Activated CD4-positive, alpha-beta T cell treated with anti-CD3 and anti-CD28 coated beads for 4 hours (primary cell): ENCODE measurements at places on chromosomes 16 and 17.

GRCh38 chr17:45440161-45440778 lies 7.6 kb upstream of the ARHGAP27 start:
- DNase-seq: no peak

GRCh38 chr16:46748775-46749705 lies 896 bp upstream of the MYLK3 start:
- DNase-seq: no peak

DNA sequence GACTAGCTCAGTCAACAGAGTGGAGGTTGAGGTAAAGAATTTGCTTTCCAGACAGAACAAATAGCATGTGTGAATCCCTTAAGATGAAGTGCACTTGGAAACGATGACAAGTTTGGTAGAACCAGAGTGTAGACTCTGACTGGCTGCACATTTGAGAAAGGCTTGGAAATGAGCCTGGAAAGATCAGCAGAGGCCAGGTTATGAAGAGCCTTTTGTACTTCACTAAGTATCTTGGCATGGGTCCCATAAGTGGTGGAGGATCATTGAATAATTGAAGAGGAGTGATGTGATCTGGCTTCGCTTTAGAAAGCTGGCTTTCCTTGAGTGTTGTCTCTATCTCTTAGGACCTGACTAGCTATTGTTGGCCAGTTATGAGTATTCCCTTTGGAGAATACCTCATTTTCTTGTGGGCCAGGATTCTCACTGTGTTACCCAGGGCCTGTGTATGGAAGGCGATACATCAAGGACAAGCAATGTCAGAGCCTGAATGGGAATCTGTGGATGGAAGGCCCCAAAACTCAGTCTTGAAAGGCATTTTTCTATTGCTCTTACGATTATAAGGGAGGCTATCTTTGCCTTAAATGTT lies 329.8 kb downstream of the UTP18 start:
- no peak for DNase-seq

- no peak for DNase-seq
Measured at GRCh38 chr16:86502856-86503748, 7.2 kb upstream of the FOXF1 start.

DNA sequence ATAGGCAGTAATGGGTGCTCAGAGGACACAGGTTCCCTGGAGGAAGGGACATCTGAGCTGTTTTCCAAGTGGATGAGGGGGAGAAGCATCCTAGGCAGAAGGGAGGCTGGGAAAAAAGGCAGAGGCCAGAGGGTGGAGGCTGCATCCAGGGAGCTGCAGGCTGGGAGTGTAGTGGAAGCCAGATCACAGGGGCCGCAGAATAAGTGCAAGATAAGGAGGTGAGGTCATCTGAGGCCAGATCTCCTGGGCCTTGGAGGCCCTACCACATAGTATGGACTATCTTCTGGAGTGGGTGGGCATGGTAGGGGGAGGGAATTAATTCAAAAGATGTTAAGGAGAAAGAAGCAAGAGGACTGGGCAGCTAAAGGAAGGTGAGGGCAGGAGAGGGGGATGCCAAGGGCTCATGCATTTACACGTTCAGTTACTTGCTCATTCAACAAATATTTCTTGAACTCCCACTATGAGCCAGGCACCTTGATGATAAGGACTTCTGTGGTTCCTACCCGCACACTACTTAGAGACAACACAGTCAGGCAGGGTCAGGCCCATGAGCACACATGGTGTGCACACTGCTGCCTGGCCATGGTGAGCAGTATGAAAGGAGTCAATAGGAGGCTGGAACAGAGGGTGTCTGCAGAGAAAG lies 2.4 kb upstream of the RIPOR1 start:
- DNase-seq: no peak

- DNase-seq: no peak
Measured at GRCh38 chr17:17419166-17419565, 57.6 kb upstream of the MED9 start.

DNA sequence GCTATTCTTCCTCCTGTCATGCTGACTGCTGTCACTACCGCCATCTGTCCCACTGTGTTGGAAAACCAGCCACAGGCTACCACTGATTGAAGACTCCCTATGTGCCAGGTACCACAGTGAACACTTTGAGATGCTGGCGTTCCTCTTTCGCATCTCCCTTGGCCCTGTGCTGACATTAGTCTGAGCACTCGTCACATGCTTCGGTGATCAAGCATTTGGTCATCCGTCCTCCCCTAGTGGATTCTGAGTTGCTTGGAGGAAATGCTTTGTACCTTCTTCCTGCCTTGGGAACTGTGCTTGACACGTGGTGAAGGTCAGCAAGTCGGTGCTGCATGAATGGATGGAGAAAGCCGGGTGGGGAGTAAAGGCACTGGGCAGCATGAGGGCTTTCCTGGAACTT lies 260.1 kb downstream of the SNX29 start:
- no peak for DNase-seq

DNA sequence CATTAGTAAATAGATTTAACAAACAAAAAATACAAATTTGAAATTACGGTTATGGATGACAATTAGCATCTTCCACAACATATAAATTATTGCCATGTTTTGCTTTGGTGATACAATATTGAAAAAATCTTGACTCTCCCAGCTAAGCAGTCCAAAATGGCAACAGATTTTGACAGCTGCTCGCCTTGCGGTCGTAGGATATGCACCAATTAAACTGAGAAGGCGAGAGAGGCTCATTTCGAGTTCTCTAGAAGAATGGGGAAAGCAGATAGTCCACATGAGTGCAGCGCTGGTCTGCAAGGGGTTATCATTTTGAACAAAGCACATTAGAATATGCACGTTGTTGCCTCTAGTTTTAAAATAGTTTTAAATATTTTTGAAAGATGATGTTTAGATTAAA lies 55.3 kb downstream of the AKAP1 start:
- no peak for DNase-seq

GRCh38 chr16:12220766-12221165 lies 244.2 kb downstream of the SNX29 start:
- no peak for DNase-seq

- DNase-seq: no peak
Measured at GRCh38 chr16:84314373-84314772, 19.7 kb downstream of the WFDC1 start.

DNA sequence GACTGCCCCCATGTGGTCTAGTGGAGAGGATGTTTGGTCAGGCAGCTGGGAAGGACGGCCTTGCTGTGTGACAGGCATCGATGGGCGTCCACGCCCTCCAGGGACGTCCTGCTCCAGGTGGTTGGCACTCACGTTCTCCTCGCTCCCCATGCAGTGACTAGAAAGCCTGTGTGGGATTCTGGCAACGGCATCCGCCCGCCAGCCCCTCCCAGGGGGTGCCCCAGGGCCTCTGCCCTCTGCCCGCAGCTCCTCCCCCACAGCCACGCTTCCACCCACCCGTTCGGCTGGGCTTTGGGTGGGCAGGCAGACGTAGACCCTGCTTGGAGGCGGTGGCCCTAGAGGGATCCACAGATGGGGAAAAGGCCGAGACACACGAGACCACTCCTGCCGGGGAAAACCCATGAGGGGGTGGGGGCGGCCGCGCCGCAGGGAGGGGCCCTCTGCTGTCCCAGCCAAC lies 4.7 kb upstream of the IL17C start:
- peak; percentile 44 for DNase-seq

- DNase-seq: no peak
Measured at GRCh38 chr17:32801641-32802040, 75.3 kb downstream of the MYO1D start.

GRCh38 chr16:72658888-72659717 lies 388.8 kb downstream of the ZFHX3 start:
- DNase-seq: no peak

GRCh38 chr16:21163576-21163975 lies 5.1 kb downstream of the LDAF1 start:
- no peak for DNase-seq

DNA sequence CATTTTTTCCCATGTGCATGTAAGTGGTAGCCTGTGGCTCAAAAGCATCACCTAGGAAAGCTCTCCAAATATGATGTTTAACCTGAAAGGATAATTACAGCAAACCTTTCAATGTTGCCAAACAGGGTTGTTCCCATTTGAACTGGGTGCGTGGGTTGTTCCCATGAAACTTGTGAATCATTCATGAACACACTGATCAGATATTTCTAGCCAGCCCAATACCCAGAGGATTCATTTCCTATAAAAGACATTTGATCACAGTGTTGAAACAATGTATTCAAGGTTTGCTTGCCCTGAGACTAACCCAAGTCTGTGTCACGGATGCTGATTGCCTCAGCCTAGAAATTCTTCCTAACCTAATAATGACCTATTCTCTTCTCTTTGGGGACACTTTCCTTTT lies 12.9 kb downstream of the KRT39 start:
- DNase-seq: no peak

GRCh38 chr16:77987810-77988209 lies 34.5 kb upstream of the CLEC3A start:
- no peak for DNase-seq

DNA sequence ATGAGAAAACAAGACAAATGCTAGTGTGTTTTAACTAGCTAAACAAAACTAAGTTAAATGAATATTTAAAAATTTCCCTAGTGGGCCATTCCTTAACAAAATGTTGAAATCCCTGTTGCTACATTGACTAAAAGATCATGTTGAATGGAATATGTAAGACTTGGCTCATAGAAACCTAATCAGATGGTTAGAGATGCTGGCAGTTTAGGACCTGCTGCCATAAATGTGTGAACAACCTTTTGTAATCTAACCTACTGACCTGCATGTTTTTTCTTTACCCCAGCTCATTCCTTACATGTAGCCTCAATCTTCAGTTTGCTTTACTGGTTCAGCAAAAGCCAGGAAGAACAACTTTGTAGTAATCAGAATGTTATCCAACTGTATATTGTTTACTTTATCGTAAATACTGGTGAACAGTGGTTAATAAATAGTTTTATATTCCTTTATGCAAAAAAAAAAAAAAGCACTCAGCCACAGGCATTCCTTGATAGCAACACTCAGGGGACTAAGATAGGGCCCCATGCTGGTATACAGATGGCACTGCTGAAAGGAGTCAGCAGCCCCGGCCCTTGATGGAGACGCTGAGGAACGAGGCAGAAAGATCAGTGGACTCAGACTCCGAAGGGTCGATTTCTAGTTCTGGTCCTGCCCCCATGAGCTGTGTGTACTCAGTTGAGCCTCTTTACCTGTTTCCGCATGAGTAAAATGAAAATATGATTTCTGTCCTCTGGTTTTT lies 78.2 kb downstream of the MARF1 start:
- no peak for DNase-seq

- DNase-seq: no peak
Measured at GRCh38 chr17:42695500-42695899, 13.2 kb downstream of the CNTNAP1 start.

DNA sequence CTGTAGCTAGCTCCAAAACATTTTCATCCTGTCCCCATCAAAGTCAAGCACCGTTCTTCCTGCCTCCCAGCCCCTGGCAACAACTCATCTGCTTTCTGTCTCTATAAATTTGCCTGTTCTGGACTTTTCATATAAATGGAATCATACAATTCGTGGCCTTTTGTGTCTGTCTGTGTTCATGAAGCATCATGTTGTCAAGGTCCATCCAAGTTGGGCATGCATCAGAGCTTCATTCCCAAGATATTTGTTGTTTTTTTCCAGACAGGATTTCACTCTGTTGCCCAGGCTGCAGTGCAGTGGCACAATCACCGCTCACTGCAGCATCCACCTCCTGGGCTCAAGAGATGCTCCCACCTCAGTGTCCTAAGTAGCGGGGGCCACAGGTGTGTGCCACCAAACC lies 5.9 kb downstream of the SLC5A10 start:
- no peak for DNase-seq

GRCh38 chr16:57341062-57341440 lies 17.5 kb upstream of the CCL22 start:
- DNase-seq: no peak

DNA sequence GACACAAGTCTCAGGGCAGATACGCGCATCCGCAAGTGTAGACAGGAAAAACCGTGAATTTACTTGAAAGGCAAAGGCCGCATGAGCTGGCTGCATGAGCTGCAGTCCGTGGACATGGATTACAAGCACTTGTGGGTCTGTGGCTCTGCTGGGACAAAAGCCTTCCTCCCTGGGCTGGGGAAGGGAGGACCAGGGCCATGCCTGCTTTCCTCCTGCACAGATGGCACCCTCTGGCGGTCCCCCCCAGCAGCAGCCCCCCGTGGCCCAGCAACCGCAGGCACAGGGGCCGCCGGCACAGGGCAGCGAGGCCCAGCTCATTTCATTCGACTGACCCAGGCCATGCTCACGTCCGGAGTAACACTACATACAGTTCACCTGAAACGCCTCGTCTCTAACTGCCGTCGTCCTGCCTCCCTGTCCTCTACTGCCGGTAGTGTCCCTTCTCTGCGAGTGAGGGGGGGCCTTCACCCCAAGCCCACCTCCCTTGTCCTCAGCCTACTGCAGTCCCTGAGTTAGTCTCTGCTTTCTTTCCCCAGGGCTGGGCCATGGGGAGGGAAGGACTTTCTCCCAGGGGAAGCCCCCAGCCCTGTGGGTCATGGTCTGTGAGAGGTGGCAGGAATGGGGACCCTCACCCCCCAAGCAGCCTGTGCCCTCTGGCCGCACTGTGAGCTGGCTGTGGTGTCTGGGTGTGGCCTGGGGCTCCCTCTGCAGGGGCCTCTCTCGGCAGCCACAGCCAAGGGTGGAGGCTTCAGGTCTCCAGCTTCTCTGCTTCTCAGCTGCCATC lies 1.7 kb upstream of the MRPL12 start:
- DNase-seq: no peak

DNA sequence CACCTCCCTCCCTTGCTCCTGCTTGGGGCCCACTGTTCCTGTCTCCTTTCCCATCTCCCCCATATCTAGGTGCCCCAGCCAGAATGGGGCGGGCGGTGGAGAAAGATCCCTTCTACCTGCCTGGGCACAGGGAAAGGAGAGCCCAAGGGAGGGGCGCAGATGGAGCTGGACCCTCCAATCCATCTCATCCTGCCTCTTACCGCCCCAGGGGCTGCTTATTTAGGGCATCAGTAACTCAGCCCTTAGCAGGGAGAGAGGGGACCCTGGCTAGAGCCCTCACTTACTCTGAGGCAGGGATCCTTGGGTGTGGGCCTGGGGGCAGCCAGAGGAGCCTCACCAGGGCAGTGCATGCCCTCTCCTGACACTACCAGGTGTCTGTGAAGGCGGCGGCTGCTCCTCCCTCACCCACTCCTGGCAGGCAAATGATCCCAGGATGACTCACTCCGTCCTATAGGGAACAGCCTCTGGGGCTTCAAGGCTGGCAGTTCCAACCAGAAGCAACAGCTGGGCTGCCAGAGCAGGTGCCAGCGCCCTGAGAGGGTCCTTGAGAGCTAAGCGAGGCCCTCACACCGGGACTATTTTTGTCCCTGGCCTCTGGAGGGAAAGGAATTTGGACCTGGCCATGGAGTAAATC lies 16.3 kb upstream of the BCAR1 start:
- no peak for DNase-seq

- DNase-seq: no peak
Measured at GRCh38 chr16:28867241-28867640, 3.6 kb downstream of the SH2B1 start.

- DNase-seq: peak; percentile 6
Measured at GRCh38 chr17:54992797-54993639, 24.5 kb downstream of the STXBP4 start.
